RPMI7951 (cell line): ENCODE measurements at places on chromosomes 3 and 15. TPM values are rescaled to one million over a fixed set of nuclear protein-coding genes. Genes with fewer than 3 reads are reported as not detected.

GRCh38 chr3:9316881-9317361, 45.9 kb upstream of the THUMPD3 start:
- peak; percentile 64 for DNase-seq

DNA sequence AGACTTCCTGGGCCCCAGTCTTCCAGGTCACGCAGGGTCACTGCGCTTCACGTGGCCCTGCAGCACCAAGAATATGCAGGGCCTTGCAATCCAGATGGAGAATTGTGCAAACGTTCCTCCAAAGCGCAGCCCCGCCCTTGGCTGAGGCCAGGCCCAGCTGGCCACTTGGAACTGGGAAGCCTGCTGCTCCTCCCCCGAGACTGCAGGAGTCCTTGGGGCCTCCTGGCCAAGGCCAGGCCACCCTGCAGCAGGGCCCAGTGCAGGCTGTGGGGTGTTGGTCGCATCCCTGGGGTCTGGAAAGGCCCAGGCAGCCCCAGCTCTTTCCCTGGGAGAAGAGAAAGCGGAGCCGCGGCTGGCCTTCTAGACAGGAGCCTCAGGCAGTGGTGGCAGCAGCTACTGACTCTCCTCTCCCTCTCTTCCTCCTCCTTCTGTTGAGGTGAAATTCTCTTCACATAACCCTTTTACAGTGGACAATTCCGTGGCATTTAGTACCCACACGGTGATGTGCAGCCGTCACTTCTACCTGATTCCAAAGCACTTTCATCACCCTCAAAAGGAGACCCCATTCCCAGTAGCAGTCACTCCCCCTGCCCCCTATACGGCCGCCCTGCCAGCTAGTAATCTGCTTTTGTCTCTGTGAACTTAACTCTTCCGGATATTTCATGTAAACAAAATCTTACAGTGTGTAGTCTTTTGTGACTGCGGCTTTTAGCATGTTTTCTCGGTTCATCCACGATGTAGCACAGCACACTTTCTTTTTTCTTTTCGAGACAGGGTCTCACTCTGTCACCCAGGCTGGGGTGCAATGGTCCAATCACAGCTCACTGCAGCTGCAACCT, 103.9 kb downstream of the TMEM266 start:
- peak; percentile 45 for DNase-seq

DNA sequence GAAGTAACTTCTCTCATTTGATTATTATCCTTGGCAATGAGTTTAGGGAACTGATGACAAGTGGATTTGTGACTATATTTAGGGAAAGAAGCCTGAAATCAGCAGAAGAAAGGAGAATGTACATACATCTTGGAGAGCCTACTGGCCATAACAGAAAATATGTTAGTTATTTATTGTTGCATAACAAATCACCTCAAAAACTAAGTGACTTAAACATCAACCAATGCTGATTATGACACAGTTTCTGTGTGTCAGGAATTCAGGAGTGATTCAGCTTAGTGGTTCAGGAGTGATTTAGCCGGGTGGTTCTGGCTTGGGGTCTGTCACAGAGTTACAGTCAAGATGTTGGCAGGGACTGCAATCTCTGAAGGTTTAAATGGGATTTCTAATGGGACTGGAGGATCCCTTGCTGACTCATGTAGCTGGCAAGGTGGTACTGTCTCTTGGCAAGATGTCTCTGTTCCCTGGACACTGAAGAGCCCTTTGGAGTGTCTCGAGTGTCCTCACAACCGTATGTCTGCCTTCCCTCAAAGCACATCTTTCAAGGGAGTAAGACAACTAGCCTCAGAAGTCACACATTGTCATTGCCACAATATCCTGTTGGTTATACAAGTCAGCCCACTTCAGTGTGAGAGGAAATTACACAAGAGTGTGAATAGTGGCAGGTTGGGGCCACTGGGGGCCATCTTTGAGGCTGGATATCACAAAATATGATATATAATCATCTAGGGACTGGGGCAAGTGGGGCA, 248.9 kb downstream of the SV2B start:
- DNase-seq, result peak; percentile 34

GRCh38 chr3:161388855-161389254, 17.5 kb upstream of the SPTSSB start:
- no peak for DNase-seq

Gene CDCP1
- 75.6 and 78.0 TPM in 2 replicates for total RNA-seq

DNA sequence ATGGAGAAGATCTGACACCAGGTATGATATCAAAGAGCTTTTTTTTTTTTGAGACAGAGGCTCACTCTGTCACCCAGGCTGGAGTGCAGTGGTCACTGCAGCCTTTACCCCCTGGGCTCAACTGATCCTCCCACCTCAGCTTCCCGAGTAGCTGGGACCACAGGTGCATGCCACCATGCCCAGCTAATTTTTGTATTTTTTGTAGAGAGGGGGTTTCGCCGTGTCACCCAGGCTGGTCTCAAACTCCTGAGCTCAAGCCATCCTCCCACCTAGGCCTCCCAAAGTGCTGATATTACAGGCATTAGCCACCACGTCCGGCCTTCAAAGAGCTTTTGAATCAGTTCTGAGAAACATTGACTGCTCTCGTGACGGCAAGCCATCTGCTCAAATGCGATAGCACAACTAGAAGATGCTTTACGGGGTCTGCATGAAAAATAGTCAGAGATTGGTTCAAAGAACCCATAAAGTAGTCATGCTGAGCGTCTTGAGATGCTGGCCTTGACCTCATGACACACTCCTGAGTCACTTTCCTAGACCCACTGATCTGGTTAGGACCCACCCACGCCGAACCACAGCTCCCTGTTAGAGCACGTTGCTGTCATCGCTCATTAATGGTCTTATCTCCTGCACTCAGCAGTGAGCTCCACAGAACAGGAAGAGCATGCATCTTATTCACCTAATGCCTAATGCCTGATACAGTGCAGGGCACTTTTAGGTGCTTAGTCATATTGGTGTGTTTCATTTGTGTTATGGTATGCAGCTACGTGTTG, 57.0 kb upstream of the NR2F2 start:
- peak; percentile 99 for DNase-seq

DNA sequence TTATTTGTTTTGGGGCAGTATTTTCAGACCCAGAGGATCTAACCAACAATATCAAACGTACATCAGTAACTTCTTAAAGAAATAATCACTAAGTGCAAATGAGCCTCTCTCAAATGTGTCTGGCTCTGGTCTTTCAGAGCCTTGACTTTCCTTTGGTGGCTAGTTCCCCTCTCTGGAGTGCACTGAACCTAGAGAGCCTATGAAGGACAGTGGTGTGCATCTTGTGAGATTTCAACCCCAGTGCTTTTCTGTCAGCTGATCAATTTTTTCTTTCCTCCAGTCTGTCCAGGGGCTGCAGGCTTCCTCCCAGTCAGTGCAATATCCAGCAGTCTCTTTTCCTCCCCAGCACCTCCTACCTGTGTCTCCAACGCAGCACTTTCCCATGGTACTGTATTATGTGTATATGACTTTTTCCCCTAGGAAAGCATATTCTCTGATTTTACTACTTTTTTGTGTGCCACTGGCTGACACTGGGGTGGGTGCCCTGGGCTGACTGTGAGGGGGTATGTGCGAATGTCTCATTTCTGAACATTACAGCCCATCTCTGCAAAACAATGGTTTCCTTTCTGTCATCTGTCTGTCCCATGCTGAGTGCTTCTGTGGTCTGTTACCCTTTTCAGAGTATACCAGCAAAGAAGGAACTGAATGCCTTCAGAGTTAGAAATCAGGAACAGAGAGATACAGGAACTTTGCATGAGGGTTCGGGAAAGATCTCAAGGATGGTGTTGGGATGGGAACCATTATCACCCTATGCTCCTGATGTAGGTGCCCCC, 98.8 kb downstream of the ARPP21 start:
- no peak for DNase-seq

GRCh38 chr15:65653801-65654521, 32.2 kb downstream of the SLC24A1 start:
- DNase-seq, result no peak

- no peak for DNase-seq
Measured at GRCh38 chr3:171755015-171755589, 55.2 kb downstream of the PLD1 start.

- no peak for DNase-seq
Measured at GRCh38 chr3:106692624-106693023, 684.6 kb upstream of the CCDC54 start.

- DNase-seq, result peak; percentile 18
Measured at GRCh38 chr3:108488631-108489030, 21.8 kb downstream of the MYH15 start.

- DNase-seq, result no peak
Measured at GRCh38 chr3:153749070-153749610, 372.1 kb upstream of the ARHGEF26 start.

Gene MKRN3
- 3.5 and 3.6 TPM in 2 replicates for total RNA-seq

- DNase-seq, result no peak
Measured at GRCh38 chr15:32041294-32041693, 11.0 kb downstream of the CHRNA7 start.

DNA sequence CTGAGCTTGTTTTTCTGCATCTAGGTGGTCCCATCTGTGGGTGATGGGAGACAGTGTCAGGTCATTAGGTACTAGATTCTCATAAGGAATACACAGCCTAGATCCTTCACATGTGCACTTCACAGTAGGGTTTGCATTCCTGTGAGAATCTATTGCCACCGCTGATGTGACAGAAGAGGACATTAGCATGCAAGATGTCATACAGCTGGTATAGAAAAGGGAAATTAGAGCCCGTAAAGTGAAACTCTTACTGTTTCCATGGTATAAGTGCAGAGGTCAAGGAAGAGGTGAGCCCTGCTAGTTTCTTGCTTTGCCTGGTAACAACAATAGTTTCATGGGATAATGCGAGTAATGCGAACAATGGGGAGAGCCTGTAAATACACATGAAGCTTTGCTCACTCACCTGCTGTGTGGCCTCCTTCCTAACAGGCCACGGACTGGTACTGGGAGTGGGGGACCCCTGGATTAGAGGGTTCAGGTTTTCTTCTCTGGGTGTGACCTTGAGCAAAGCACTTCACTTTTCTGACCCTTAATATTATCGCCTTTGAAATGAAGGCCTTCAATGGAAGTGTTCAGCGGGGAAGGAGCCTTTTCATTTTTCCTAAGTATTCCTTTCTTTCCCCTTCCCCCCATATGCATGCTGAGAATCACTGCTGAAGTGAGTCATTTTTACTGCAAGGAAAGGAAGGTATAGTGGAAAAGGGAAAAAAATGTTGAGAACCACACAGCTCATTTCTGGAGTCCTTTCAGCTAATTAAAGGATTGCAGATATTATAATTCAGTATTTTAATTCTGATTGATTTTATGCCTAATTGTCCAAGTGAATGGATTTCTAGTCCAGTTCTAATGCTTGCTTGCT, 286.4 kb downstream of the UBE2E2 start:
- peak; percentile 20 for DNase-seq

Gene GPR156
- total RNA-seq, result 0.24 and 0.68 TPM in 2 replicates

Gene EHHADH
- 13.4 and 14.8 TPM in 2 replicates for total RNA-seq

GRCh38 chr3:119073258-119074001, 38.8 kb upstream of the IGSF11 start:
- DNase-seq, result no peak

DNA sequence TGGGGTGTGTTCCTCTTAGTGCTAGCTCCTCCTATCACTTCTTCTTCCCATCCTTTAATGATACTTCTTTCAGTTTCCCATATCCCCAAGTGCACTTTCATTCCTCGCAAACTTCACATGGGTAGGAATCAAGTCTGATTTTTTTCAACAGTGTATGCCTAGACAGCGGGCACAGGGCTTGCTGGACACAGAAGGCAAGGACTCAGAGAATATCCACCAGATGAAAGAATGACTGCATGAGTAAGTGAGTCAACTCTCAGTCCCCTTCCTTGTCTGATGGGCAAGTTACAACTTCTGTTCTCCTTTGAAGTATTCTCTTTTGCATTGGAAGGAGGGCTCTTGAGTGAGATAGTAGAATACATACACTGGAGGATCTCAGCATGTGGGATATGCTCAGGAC, 3.1 kb upstream of the SQOR start:
- no peak for DNase-seq

Gene DNASE1L3
- not detected in 2 replicates for total RNA-seq

GRCh38 chr3:178246004-178246403, 290.2 kb upstream of the KCNMB2 start:
- DNase-seq, result no peak

Gene USP4
- 12.9 and 14.5 TPM in 2 replicates for total RNA-seq

- DNase-seq, result no peak
Measured at GRCh38 chr3:141795276-141795675, 32.1 kb downstream of the GRK7 start.

Gene CCR9
- not detected in 2 replicates for total RNA-seq

DNA sequence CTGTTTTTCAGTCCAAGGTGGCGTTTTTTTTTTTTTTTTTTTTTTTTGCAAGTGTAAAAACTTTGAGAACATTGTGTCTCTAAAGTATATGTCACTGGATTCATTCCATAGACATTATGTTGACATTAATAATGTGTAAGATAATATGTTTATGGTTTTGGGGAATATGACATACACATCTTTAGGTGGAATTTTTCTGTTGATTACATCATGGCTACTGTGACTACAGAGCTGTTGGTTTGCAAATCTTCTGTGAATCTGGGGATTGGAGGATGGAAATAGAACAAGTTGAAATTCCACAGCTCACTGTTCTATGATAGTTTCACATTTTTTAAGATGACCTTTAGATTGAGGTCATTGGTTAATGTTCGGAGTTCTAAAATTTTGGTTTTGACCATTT, 24.4 kb upstream of the PLSCR2 start:
- DNase-seq, result no peak

- DNase-seq, result no peak
Measured at GRCh38 chr3:179606534-179607085, 2.0 kb downstream of the NDUFB5 start.

DNA sequence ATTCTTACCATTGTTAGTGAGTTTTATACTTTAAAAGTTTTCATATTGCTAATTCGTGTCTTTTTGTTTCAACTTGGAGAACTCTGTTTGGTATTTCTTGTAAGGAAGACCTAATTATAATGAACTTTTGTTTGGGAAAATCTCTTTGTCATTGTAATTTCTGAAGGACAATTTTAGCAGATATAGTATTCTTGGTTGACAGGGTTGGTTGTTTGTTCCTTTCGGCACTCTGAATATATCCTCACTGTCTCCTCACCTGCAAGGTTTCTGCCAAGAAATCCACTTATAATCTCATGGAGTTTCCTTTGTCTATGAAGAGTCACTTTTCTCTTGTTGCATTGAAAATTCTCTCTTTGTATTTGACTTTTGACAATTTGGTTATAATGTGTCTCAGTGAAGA, 225.2 kb upstream of the NR2E3 start:
- no peak for DNase-seq

Gene SLC27A2
- total RNA-seq, result 0.39 TPM in 1 of 2 replicates, not detected in the other

- peak; percentile 31 for DNase-seq
Measured at GRCh38 chr3:33826688-33827087, 28.3 kb downstream of the PDCD6IP start.

GRCh38 chr3:183131735-183132134, 30.8 kb downstream of the LAMP3 start:
- no peak for DNase-seq

Gene NEIL1
- 2.6 and 4.2 TPM in 2 replicates for total RNA-seq

Gene KNL1
- 69.5 and 90.1 TPM in 2 replicates for total RNA-seq

Gene CIB2
- total RNA-seq, result 6.2 and 7.8 TPM in 2 replicates
